Trophoblast cell (in vitro differentiated cells and primary cell): ENCODE measurements at places on chromosomes 12 and 14.

DNA sequence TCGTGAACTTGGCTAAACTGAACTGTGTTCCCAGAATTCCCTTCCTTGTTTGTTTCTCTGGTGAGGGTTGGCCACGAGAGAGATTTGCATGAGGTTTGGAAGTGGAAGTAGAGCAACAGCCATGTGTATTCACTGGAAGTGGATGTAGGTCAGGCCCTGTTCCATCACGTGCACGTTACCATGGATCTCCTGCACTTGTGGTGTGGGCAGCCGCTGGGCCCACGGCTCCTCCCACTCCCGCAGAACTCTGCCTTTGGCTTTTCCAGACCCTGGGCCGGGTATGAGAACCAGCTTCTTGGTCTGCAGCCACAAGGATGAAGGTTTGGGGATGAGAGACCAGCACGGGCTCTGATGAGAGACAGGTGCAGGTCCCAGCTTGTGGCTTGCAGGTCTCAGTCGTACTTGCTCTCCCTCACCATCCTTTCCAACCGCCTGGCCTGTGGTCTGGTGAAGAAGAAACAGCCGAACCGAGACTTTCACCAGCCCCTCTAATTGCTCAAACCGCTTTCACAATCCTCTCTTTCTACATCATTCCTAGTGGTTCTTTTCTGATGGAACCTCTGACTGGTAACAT, 94.9 kb downstream of the DUSP16 start:
- no peak overlapping the region for H3K27ac ChIP-seq
- H3K4me1 ChIP-seq, result peaks cover 5% of the 10 kb centered on the region
- no peaks in the 10 kb centered on the region for H3K27me3 ChIP-seq
- no peaks in the 10 kb centered on the region for H3K36me3 ChIP-seq
- no peak overlapping the region for H3K4me3 ChIP-seq
- DNase-seq, result no peak

DNA sequence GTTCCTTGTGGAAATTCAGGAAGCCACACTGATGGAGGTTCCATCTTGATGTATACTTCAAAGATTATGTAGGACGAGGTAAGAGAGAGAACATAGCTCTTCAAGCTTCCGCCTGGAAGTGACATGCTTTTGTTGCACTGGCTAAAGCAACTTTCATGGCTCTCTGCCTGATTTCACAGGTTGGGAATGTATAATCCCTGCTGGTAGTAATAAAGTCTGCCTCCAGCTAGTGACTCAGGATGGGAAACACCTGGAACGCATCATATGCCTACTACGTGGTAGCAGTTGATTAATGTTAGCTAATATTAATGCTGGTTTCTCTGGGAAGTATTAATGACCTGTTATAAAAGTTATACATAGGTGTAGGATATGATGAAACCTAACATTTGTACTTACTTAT, 71.1 kb downstream of the PELI2 start:
- peak; percentile 96 for DNase-seq
- H3K4me3 ChIP-seq, result no peak overlapping the region
- H3K4me1 ChIP-seq, result no peaks in the 10 kb centered on the region
- no peaks in the 10 kb centered on the region for H3K27me3 ChIP-seq

- no peak for DNase-seq
- H3K4me3 ChIP-seq, result no peak overlapping the region
- H3K4me1 ChIP-seq, result no peaks in the 10 kb centered on the region
- H3K27ac ChIP-seq, result no peak overlapping the region
- H3K36me3 ChIP-seq, result peaks cover 9% of the 10 kb centered on the region
- no peaks in the 10 kb centered on the region for H3K27me3 ChIP-seq
These were observed 19.9 kb downstream of the SP1 start for GRCh38 chr12:53399896-53400295.

- no peak overlapping the region for H3K4me3 ChIP-seq
- no peak for DNase-seq
- H3K27ac ChIP-seq, result no peak overlapping the region
- H3K4me1 ChIP-seq, result no peaks in the 10 kb centered on the region
These were observed 16.3 kb upstream of the BEGAIN start for GRCh38 chr14:100603341-100604120.

GRCh38 chr12:117125272-117125613, 26.0 kb upstream of the TESC start:
- H3K4me3 ChIP-seq, result no peak overlapping the region
- no peaks in the 10 kb centered on the region for H3K36me3 ChIP-seq
- H3K27ac ChIP-seq, result no peak overlapping the region
- no peak for DNase-seq
- H3K27me3 ChIP-seq, result no peaks in the 10 kb centered on the region
- H3K4me1 ChIP-seq, result peaks cover 11% of the 10 kb centered on the region

DNA sequence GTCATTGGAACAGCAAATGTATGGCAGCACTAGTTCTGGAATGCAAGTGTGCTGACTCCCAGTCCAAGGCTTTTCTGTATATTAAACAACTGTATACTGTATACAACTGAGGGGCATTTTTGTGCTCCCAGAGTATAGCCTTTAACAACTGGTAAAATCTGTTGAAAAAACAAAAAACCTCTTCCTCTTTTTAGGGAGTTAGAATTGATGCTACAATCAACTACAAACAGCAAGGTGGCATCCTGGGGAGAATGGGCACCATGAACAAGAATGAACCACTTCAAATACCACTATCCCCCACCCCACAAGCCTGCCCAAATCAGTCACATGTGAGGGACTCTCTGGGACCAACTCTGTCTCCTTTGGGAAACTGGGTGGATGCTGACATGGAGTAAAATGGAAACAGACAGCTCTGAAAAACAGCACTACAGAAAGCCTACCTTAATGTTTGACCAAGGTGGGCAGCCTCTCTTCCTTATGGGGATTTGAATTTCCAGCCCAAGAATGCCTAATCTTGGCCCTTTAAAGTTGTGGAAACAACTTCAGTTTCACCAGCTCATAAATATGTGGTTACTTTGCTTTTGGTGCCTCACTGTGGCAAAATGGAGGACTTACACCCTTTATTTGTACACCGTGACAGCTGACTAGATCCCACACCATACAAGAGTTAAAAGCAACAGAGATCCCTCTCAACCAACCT, 7.5 kb downstream of the VTI1B start:
- peak; percentile 66 for DNase-seq
- no peaks in the 10 kb centered on the region for H3K27me3 ChIP-seq
- peaks cover 4% of the 10 kb centered on the region for H3K36me3 ChIP-seq

DNA sequence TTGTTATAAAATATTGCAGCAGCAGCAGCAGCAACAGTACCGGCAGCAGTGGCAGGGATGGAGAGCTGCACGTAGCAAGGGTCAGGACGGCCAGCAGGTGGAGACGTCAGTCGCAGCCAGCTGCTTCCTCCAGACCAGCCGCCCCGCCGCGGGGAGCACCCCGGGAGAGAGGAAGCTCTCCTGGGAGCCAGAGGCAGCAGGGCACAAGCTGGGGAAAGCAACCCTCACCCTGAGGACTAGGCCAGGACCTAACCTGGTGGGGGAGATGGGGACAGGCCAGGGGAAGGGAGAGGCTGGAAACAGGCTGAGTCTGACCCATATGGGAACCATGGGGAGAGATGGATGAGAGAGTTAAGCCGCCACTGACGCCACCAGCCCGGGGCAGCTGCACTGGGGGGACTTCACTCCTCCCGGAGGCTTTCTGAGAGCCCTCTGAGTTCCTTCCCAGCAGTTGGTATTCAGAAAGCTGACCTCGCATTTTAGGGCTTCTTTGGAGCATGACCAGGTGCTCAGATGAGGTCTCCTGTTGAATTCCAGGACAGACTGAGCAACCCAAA, 56.3 kb downstream of the SPTB start:
- H3K36me3 ChIP-seq, result no peaks in the 10 kb centered on the region
- no peak overlapping the region for H3K4me3 ChIP-seq
- DNase-seq, result peak; percentile 68
- no peaks in the 10 kb centered on the region for H3K27me3 ChIP-seq
- no peak overlapping the region for H3K27ac ChIP-seq

DNA sequence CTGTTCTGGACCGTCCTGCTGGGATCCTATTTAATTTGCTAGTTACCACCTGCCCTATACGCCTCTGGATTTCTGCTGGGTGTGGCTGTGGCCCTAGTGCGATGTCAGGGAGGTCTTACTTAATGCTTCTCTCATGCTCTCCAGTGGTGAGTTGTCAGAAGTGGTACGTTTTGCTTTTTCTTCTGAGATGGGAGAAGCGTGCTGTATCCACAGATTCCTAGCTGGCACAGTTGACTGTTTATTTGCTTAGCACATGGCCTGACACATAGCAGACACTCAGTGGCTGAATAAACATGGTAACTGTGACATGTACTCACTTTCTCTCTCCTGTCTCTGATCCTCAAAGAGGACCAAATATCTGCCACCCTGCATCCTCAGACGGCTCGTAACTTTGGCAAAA, 107.3 kb downstream of the CACNA1C start:
- H3K27me3 ChIP-seq, result no peaks in the 10 kb centered on the region
- no peak for DNase-seq
- H3K4me1 ChIP-seq, result no peaks in the 10 kb centered on the region
- peaks cover under 1% of the 10 kb centered on the region for H3K36me3 ChIP-seq

- H3K4me1 ChIP-seq, result no peaks in the 10 kb centered on the region
- no peaks in the 10 kb centered on the region for H3K27me3 ChIP-seq
- no peak for DNase-seq
These were observed 377.1 kb downstream of the SLC16A7 start for GRCh38 chr12:59972905-59973304.
